ENCODE measurements at places on chromosomes 1 and 21.

DNA sequence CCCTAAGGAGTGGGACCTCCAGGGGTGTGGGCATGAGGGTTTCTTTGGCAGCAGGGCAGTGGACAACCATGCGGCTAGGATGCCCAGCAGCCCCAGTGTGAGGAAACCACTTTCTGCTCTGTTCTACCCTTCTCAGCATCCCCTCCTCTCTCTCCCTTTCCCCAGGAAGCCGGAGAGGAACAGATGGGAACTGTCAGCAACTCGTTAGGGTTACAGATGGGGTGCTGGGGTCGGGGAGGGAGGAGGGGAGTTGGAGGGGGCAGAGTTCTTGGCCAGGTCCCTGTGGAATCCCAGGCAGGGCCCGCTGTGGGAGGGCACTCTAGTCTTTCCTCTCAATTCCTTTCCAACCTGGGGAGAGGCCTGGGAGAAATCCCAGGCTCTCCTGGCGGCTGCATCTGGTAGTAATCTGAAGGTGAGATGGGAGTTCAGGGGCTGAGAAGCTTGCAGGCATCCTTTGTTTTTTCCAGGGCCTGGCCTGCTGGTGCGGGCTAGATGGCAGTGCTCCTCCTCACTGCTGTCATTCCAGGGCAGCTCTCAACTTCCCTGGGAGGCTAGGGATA, 93.9 kb upstream of the CSF3R start:
- DNase-seq = no peak

DNA sequence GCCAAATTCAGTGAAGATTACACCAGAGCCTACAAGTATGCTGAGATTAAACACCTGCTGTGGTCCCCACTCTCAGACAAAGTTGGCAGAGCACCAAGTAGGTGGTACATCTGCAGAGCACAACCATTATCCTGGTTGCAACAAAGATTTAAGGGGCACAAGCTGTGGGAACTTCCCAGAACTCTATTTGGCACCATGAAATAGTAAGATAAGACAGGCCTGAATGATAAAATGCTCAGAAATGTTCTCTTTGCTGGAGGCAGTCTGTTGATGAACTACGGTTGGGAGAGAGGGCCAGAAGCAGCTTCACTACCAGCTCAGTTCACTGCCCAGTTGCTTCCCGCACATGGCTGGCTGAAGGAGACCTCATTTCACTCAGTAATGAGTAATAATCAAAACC, 19.9 kb downstream of the RPL5 start:
- DNase-seq = no peak

DNA sequence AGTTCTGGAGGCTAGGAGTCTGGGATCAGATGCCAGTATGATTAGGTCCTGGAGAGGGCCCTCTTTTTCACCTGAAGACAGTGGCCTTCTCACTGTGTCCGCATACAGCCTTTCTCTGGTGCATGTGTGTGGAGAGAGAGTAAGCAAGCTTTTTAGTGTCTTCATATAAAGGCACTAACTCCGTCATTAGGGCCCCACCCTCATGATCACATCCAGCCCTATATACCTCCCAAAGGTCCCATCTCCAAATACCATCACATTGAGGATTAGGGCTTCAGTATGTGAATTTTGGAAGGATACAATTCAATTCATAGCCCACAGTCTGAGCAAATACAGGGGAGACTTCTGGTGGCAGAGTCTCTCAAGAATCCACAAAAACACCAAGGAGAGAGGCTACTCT, 176.6 kb downstream of the BACH1 start:
- DNase-seq = no peak

DNA sequence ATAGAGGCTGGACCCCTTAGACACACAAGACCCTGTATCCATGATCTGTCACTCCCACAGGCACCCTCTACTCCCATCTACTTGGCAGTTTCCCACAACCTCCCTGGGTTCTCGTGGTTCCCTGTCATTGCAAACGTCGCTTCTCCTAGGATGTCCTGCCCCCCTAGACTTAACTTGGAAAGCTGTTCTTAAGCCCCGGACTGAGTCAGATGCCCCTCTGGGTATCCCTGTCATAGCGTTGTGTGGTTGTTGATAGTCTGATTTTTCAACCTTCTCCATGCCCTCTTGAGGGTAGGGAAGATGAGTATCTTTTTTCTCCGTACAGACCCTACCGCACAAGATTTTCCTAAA, 11.8 kb downstream of the RCC1 start:
- no peak for DNase-seq

GRCh38 chr1:24317956-24318614, 1.1 kb upstream of the GRHL3 start:
- DNase-seq = no peak

GRCh38 chr1:55718758-55719671, 503.9 kb upstream of the USP24 start:
- DNase-seq = peak; percentile 64

DNA sequence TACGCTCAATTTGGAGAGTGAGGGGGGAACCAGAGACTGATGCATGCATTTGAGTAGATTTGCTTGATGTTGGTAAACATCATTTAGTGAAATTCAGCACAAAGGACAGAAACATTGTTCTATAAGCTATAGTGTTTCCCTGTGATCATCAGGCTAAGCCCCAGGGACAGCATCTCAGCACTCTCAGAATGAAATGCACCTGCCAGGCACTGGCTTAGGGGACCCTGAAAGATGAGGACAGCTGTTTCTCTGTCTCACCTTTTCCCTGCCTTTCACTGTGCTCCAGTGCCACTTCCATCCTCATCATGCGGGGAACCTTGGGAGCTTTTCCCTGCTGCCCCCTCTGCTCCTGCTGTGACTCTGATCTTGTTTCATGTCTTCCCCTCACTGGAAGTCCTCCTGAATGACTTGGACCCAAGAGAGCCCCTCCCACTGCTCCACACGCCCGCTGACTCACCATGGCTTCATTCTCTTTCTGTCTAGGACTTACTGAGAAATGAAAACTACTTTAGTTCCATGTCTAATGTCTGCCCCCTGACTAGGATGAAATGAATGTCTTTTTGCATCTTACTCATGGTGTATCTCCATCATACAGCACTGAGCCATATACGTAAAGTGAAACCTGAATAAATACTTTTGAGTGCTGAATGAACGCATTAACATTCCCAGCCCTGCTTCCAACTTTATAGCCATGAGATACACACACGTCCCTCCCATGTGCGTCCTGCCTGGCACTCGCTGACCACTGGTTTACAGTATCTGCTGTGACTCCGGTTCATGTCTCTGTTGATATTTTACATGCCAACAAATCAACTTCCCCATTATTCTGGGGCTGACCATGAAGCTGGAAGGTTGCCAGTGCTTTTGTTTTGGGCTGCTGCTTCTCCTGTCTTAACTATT, 182.0 kb downstream of the PCP4 start:
- DNase-seq = peak; percentile 39

DNA sequence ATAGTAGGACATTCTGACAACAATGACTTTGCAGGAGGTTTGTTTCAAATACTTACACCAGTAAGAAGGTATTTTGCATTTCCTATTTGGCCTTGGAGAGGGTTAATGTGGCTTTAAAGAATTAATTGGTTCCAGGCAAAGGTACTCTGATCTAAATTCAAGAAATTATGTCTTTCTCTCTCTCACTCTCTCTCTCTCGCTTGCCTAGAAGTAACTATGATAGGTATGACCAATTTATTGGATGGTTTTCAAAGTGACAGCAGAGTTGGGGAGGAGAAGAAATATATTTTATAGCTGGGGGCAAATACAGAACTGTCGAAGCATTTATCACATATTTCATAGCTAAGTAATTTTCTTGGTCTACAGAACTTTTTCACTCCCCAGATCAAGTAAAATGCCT, 116.0 kb downstream of the ATP6V1G3 start:
- DNase-seq = no peak

DNA sequence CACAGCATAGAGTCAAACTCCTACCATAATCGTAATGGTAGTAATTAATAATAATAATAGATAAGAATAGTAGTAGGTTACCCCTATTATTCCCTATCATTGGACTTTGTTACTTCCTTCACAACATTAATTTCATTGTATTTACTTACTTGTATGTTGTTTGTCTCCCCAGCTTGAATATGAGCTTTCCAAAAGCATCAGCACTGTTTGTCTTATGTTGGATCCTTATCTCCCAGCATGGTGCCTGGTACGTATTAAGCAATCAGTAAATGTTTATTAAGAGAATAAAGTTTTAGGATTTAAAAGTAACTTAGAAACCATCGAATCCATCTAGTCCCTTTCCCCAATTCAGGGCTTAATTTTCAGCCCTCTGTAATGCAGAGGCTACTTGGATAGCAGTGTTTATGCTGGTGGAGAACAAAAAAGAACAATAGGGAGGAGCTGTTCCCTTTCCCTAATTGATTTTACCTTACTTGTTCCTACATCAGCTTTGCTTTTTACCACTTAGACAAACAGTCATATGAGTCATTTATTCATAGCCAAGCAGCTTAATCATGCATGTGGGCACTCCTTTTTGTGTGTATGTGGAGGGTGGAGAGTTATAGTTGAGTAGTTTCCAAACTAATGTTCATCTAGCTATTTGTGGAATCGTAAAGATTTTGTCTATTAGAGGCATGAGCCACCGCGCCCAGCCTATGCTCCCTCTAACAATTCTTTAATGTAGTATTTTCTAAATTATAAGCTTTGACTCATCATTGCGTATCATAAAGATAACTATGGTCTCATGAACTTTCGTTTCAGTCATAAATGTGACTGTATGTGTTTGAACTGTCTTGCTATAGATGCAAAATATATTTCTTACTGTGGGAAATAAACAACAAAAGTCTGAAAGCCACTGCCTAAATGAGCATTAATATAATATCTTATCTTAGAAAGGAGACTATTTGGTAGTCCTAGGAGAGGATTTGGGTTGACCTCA, 20.9 kb upstream of the DR1 start:
- peak; percentile 86 for DNase-seq

DNA sequence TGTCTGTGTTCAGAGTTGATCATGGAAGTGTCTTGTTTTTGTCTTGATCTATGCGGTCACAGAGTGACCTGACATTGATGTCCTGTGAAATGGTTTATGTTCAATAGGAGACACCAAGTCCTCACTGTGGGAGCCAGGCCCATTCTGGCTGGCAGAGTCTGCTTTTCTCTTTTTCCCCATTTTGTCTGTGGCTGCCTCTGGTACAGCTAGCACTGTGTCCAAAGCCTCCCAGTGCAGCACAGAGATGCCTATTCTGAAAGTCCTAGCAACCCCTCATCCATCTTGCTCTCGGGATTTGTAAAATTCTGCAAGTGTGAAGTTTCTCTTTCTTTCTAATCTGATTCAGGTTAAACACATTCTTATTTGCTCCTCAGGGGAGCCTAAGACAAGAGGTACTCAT, 14.3 kb downstream of the TNN start:
- no peak for DNase-seq

GRCh38 chr21:41536076-41536826, 28.3 kb upstream of the TMPRSS2 start:
- DNase-seq = no peak

GRCh38 chr1:220391491-220391890, 119.2 kb upstream of the RAB3GAP2 start:
- DNase-seq = no peak

- DNase-seq = no peak
Observed at GRCh38 chr1:235933017-235933765, 66.5 kb upstream of the LYST start.

- no peak for DNase-seq
Observed at GRCh38 chr1:9180111-9180819, 51.4 kb upstream of the GPR157 start.

GRCh38 chr21:23718446-23719285, 1888.6 kb downstream of the MRPL39 start:
- DNase-seq = no peak

All from kidney glomerular epithelial cell (primary cell).